Left renal cortex interstitium (tissue), 4 donors: ENCODE measurements at places on chromosomes 2 and 18. TPM values are rescaled to one million over a fixed set of nuclear protein-coding genes. Genes with fewer than 3 reads are reported as not detected.

PCARE gene
- 0.24 TPM for polyA plus RNA-seq

ANKAR gene
- polyA plus RNA-seq, result 15.8 TPM

CROCC2 gene
- 0.09 TPM for polyA plus RNA-seq

DNA sequence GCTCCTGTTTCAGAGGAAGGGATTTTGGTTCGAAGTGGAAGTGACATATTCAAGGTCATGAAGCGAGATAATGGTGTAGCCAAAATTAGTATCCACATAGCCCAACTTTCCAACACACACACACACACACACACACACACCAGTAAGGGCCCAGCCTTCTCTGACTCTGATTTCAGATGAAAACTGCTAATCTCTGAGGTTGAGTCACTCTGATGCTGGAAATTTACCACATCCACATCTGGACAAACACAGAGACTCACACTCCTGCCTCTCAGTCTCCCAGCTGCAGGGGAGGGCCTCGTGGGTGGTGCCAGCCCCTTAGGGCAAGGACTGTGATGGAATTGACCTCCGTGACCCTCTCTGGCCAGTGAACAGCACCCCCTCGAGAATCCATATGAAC, 29.0 kb upstream of the SLC35F6 start:
- DNase-seq, result no peak

GRCh38 chr2:119384971-119385370, 18.2 kb downstream of the DBI start:
- no peak for DNase-seq

DNA sequence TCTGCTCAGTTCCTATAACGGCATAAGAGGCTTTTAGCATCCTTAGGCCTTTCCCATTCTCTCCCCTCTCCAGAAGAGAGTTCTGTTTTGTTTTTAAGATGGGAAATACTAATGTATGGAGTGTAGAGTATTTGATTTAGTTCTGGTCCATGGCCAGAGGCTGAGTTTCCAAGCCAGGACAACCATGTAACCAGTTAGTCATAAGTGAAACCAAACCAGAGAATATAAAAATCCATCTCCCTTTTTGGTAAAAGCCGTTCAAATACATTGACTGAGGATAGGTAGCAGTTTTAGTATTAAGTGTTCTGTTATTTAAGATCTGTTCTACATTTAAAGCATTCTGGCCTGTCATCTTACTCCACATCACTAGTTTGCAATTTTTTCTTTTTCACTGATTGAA, 3.1 kb downstream of the PSMD1 start:
- no peak for DNase-seq

GRCh38 chr18:59509481-59510442, 150.7 kb upstream of the LMAN1 start:
- DNase-seq, result no peak

DNA sequence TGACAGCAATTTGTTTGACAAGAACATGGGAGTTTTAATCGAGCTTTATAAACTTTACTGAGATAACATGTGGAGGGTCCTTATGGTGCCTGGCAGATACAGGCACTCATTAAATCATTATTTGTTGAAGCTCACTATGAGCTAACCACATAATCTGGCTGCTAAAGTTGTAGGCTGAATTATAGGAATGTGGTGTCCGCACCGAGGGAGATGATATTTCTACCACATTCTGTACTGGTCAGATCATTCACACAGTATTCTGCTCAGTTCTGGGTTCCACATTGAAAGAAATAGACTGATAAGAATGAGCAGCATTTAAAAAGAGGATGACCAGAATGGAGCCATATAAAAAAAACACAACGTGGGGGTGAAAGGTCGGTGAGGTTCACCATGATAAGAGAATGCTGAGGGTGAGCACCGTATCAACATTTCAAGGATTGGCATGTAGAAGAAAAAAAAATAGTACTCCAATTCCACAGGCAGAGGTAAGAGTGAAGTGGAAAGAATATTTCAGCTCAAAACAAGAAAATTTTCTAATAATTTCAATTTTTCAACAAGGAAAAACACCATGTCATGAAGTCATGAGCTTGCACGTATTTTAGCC, 54.4 kb downstream of the TMEFF2 start:
- DNase-seq, result no peak

GRCh38 chr2:20409039-20409438, 37.8 kb upstream of the RHOB start:
- no peak for DNase-seq

- DNase-seq, result no peak
Observed at GRCh38 chr18:79801217-79801616, 3.5 kb downstream of the KCNG2 start.

DNA sequence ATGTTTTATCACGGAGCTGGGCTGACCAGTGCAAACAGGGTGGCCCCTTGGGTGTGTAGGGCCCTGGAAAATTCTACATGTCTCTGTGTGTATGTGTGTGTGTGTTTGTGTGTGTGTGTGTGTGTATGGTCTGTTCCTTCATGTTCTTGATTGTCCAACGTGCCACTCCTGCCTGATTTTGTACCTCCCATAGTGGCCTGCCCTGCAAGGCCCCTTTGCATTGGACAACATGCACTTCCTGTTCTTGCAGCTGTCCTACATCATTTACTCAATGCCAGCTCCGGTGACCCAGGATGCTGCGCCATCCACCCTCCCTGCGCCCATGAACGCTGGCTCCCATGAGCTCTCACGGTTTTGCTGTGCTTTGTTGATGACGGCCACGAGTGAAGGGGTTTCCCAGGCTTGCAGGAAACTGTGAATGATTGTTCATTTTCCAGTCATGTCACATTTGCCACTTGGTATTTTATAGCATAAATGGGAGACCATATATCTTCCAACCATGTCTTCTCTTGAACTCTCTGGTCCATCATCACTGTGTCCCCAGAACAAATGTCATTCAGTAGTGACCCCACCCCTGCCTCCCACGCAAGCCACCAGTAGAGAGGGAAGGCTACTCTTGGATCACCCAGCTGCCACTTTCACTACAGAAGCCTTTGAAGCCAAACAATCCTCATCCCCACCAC, 69.7 kb upstream of the NCK2 start:
- DNase-seq, result no peak

- DNase-seq, result no peak
Observed at GRCh38 chr2:46411985-46412384, 67.4 kb upstream of the TMEM247 start.

GRCh38 chr2:73077424-73077795, 5.9 kb upstream of the SFXN5 start:
- DNase-seq, result no peak

- no peak for DNase-seq
Observed at GRCh38 chr2:19745318-19746136, 156.3 kb downstream of the TTC32 start.
